Activated T-cell treated with anti-CD3 and anti-CD28 coated beads, Interleukin-2, amount 50 U/mL, for 72 hours (primary cell): ENCODE measurements at places on chromosomes 5 and 9. TPM values are rescaled to one million over a fixed set of nuclear protein-coding genes. Genes with fewer than 3 reads are reported as not detected.

GRCh38 chr5:673161-673830 is 19.9 kb downstream of the TPPP start:
- DNase-seq = no peak

FAM120AOS gene
- 36.7 TPM for total RNA-seq

GRCh38 chr9:14223081-14223480 is 90.9 kb downstream of the NFIB start:
- no peak for DNase-seq

GRXCR2 gene
- total RNA-seq = not detected

DNA sequence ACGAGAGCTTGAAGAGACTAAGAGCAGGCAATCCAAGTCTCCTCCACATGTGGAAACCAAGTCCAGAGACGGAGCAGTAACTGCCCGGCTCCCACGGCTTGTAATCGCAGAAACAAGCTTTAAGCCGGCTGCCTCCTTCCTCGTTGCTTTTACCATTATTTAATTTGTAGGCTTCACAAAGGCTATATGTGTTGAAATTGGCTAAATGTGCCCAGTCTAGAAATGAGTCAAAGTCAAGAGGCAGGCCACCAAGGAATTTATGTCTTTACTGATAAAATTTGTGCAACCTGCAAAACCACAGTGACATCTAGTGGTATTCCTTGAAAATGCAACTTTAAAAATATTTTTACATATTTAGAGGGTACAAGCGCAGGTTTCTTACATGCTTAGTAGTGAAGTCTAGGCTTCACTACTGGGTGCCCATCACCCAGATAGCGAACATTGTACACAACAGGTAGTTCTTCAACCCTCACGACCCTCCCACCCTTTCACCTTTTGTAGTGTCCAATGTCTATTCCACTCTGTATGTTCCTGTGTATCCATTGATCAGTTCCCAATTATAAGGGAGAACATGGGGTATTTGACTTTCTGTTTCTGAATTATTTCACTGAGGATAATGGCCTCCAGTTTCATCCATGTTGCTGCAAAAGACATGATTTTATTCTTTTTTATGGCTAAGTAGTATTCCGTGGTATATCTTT is 33.5 kb upstream of the EBF1 start:
- DNase-seq = no peak

- no peak for DNase-seq
Observed at GRCh38 chr9:109868207-109868606, 88.2 kb downstream of the PALM2AKAP2 start.

GRCh38 chr5:135488727-135489465 is 36.7 kb upstream of the TIFAB start:
- no peak for DNase-seq

PHYKPL gene
- total RNA-seq = 81.7 TPM

DNA sequence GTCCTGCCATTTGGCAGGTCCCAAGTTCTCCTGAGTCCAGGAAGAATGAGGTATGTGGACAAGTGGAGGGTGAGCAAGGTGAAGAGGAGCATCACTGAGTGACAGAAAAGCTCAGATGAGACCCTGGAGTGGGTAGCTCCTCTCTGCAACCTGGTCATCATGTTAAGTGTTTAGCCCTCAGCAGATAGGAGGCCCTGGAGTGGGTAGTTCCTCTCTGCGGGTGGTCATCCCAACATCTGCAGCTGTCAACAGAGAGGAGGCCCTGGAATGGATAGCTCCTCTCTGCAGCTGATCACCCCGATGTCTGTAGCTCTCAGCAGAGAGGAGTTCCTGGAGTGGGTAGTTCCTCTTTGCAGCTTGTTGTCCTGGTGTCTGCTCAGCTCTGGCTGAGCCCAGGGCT is 48.4 kb downstream of the NDUFAF2 start:
- peak; percentile 4 for DNase-seq

- DNase-seq = peak; percentile 23
Observed at GRCh38 chr5:135324897-135325650, 74.0 kb downstream of the MACROH2A1 start.

GRCh38 chr5:167861129-167861927 is 430.1 kb upstream of the WWC1 start:
- no peak for DNase-seq

DNA sequence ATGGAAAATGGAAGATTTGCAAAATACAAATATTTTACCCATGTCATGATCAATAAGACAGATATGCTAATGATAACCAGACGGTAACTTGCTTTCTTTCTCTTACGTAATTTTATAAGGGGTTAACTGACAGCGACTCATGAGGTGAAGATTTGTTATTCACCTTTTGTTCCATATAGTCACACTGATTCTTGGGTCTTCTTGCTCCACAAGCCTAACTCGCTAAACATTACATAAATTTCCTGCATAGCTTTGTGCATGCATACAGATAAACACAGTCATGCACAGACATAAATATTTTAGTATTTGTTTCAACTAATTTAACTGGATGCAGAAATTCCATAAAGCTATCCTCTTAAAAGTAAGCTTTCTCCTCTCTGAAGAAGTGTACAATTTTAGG is 225.9 kb downstream of the VPS13A start:
- DNase-seq = no peak

TPRN gene
- total RNA-seq = 19.9 TPM

GRCh38 chr5:172642051-172642409 is 967 bp downstream of the NEURL1B start:
- no peak for DNase-seq

- no peak for DNase-seq
Observed at GRCh38 chr9:93668261-93668871, 92.0 kb downstream of the PHF2 start.

- DNase-seq = no peak
Observed at GRCh38 chr5:103475629-103476240, 86.9 kb downstream of the NUDT12 start.

PFN3 gene
- not detected for total RNA-seq

DNA sequence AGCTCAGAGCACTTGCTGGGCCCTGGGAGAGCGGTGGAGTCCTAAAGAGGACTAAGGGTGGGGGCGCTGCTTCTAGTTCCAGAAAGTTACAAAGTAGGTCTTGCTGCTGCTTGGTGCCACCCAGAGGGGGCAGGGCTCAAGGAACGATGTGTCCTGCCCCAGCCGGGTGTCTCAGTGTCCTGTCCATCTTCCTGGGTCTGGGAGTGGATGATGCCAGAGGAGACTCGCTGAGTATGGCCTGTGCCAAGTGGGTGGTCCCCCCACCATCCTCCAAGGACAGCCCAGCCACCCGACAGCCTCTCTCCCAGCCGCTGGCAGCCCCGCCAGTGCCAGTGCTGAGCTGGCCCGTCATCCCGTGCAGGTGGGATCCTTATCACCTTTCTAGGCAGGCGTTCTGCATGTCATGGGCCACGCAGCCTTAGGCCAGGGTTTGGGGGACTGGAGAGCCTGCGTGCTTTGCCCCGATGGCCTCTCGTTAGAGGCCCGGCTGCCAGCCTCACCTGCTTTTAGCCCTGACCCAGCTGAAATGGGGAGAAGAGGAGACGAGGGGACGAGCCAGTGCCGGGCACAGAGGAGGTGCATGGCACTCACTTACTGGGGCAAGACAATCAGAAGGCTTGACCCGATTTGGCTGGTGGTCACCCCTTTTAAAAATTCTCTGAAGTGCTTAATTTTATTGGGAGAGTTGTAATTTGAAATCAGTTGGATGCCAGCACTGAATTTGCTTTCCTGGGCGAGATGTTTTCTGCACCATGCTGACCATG is 5.6 kb downstream of the WNK2 start:
- no peak for DNase-seq

- no peak for DNase-seq
Observed at GRCh38 chr5:65061974-65062353, 293.2 kb downstream of the CWC27 start.

- DNase-seq = no peak
Observed at GRCh38 chr5:133685402-133686018, 73.2 kb upstream of the FSTL4 start.

DNA sequence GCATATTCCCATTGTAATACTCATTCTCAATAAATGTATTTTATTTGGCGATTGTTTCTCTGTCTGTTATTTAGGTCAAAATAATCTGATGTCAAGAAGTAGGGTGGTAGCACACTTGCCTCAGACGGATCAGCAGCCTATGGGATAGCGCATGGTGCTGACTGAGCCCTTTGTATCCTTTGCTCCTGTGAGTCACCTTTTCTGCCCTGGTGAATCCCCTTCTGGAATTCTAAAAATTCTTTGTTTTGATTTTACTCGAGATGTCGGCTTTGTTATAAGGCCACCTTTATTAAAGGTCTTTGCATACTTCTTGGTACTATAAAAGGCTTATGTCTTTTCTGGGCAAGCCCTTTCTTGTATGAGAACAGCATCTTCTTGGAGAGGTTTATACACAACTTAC is 1187.8 kb downstream of the CDH9 start:
- no peak for DNase-seq

ECSCR gene
- total RNA-seq = 1.4 TPM

DNA sequence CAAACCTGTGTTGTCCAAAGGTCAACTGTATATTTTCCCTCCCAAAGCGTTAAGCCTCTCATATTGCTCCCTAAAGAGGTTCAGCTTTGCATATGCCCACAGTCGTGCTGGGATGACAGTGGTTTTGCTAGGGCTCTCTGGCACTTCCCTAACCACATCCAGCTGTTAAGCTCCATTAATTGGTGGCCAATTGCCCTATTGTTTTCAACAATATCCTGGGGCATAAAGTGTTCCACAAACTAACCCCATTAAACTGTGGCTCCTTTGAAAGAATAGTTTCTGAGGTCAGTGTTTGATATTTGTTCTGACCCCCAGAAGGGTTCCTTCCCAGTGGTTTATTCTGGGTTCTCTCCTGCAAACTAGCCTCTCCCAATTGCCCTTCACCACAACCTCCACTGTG is 194.5 kb downstream of the HSD17B3 start:
- no peak for DNase-seq

- peak; percentile 45 for DNase-seq
Observed at GRCh38 chr5:143229426-143229895, 174.0 kb downstream of the NR3C1 start.

DNA sequence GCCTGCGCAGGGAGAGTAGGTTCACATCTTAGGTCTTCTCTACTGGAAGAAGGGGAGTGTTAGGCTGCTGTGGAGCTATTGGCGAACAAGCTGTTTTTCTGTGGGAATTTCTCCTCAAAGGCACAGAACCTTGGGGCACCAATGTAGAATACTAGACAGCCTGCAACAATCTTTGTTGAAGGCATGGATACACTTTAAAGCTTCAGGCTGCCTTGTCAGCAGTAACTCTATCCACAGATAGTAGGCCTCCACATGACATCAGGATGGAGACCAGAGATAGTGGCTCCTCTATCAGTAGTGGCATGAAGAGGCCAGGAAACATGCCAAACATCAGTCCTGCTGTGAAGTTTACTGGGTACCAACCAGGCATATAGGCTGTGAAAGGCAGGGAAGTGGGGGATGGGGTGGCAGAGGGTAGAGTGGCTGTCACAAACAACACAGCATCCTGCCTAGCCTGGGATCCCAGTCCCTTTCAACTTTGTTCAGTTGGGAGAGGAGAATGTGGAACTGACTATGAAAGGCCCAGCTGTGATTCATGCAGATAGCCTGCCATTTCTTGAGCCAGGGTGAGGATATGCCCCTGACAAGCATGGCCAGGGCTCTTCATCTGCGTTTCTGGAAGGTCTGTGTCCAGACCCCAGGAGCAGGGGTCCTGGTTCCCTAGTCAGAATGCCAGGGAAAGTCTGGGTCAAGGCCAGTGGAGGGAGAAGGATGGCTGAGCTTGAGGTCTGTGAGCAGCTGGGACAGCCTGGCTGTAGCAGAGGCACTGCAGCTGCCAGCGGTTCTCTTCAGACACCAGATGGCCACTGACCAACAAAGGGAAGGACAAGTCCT is 1.0 kb upstream of the HK3 start:
- DNase-seq = no peak

GABRA6 gene
- total RNA-seq = not detected

PLPP7 gene
- total RNA-seq = 0.31 TPM

DNA sequence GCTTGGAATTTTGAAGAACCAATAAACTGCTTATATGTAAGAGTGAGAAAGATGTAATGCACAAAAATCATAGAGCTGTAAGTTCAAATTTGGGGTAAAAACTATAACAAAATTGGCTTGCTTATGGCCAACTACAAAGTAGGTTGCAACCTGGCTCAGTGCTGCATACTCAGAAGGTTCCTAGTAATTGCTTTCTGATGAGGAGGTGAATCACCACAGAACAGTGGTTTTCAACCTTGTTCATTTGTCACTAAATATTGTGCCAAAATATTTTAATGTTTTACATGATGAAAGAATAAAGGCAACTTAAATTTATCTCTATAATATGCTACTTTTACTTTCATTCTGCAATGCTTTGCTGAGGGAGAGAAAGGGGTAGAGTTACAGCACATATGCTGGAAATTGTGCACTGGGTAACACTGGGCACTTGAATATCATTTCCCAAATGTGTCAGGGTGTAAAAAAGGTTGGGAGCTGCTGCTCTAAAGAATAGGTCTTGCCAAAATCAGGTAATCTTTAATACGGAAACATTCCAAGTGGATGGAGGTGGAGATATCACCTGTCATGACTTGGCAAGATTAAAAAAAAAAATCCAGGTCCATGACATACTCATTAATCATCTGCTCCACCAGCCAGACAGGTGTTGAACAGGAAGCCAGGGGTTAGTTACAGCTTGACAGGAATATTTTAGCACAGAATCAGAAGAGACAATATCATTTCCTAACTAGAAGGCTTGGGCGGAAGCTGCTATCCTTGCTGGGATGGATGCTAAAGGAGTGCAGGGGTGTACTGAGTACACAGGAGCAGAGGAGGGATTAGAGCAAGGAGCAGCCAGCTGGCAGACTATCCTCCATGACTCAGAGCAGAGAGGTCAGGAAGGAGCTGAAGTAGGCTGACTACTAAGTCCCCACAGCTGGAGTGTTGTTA is 34.6 kb upstream of the CCL21 start:
- DNase-seq = no peak

DNA sequence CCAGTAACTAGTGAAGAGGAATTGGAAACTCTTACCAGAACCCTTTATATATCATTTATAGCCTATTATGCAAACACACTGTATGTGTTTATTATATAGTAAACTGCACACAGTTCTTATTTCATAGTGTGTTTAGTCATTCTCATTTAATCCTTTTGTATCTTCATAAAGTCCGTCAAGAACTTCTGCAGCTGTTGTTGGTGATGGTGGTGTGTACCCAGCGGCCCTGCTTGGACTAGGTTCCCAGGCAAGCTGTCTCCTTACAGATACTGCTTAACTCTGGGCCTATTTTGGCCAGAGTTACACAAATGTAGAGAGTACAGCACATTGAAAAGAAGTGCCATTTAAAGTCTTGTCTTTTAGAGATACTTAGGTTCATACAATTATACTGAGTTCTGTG is 231.9 kb downstream of the NDUFS4 start:
- no peak for DNase-seq

N4BP3 gene
- 6.0 TPM for total RNA-seq
